ENCODE measurements at places on chromosomes 1 and 21. TPM values are rescaled to one million over a fixed set of nuclear protein-coding genes. Genes with fewer than 3 reads are reported as not detected.

- no peak for DNase-seq
Measured at GRCh38 chr1:155064111-155064831, 731 bp downstream of the EFNA4 start.

- no peak for DNase-seq
Measured at GRCh38 chr1:55541296-55541695, 326.1 kb upstream of the USP24 start.

DNA sequence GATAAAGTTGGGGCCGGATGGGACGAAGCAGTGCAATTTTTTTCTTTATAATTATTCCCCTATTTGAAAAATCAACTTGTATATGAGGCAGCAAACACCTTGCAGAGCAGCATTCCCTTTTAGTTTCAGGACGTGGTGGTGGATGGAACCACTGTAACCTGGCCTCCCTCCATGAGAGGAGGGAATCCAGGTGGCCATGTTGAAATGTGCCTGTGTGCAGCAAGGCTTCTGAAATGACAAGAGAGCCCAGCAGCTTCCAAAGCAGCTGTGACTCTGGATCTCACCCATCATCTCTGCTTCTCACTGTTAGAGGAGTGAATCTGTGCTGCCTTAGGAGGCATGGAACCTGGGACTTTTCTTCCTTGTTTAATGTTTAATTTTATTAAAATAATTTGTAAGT is 42.3 kb downstream of the NFIA start:
- no peak for DNase-seq

- DNase-seq, result no peak
Measured at GRCh38 chr1:233523047-233523446, 90.9 kb upstream of the KCNK1 start.

- no peak for DNase-seq
Measured at GRCh38 chr1:22739648-22740385, 29.2 kb downstream of the EPHB2 start.

DNA sequence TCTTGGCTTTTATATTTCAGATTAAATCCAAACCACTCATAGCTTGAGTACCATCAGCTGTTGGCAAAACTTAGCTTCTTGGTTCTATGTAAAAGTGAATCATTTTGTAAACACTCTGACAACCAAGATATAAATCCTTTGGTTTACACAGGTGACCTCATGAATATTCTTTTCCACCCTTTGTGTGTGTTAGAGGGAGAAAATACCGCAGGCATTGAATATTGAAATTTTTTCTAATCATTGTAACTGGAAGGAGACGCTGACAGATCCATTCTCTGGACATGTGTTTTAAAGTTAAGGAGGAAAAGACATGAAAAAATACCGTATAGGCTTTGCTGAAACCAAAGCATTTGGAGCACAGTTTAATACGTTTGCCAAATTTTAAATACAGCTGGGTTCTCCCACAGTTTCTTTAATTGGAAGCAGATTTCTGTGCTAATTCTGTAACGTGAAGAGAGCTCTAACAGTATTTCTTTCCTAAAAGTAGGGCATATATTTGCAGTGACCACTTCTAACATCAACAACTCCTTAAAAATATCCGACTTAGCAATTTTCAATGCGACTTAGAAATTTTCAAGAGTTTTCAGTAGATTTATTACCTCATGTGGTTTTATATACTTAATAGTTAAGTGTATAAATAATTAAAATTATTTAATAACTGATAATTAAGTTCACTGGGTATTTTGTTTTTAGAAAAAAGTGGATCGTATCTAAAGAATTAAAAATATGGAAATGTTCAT is 388.2 kb downstream of the USP25 start:
- no peak for DNase-seq

GRCh38 chr1:7042322-7043190 is 257.3 kb downstream of the CAMTA1 start:
- no peak for DNase-seq

GRCh38 chr1:76225526-76225925 is 151.0 kb downstream of the ST6GALNAC3 start:
- DNase-seq, result no peak

KRTAP19-4 gene
- total RNA-seq, result not detected

DNA sequence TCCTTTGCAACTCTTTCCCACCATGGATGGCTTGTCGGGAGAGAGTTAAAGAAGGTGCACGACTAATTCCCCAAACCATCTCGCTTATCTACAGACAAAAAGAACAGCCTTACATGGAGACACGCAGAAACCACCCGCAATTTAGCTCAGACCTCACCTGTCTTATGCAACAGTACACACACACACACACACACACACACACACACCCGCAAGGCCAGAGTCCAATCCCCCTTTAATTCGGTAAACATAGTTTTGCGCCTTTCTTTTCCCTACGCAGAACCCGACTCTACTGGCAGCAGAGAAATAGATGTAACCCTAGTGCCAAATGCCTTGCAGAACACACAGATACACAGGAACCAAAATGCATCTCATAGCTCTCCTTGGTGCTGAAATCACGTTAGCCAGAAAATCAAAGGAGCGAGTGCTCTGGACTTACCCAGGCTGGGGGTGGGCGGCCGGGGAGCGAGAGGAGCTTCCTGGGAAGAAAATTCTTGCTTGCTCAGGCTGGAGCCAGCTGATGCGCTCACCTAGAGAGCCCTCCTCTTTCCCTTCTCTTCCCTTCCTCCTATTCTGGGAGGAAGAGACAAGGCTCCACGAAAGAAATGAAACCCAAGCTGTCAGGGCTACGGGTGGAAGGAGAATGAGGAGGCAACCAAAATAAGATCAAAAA is 470 bp downstream of the TNR start:
- no peak for DNase-seq

GRCh38 chr21:45026066-45026745 is 48.2 kb upstream of the ADARB1 start:
- DNase-seq, result no peak

FMO2 gene
- total RNA-seq, result 288 TPM

DNA sequence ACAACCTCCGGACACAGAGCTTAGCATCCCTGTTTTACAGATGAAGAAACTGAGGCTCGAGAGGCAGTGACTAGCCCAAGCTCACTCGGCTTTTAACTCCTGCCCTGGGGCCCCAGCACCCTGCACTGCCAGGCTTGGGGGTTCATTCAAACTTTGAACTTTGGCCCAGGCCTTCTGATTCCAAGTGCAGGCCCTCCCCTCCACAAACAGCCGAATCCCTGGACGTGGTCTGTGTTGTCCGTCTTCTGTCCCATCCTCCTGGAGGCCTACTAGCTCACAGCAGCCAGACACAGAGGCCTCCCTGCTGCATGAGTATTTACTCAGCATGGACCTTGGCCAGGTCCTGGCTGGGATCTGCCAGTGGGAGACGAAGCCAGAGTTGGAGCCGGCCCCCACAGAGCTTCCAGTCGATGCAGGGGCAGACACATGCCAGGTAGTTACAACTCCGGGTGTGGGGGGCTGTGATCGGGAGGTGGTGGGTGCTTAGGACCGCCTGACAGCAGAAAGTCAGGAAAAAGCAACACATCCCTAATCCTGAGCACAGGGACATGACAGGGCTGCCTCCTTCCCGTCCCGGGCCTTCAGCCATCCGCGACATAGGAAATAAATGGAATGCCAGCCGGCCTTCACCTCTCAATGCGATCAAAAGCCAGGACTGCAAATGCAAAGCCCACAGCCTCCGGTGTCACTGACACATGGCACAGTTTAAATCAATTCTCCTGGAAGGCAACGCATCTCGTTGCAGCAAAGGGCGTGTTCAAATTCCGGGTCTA is 7.4 kb downstream of the IFFO2 start:
- peak; percentile 51 for DNase-seq

NPHS2 gene
- not detected for total RNA-seq

GRCh38 chr1:238552271-238552670 is 661.5 kb upstream of the ZP4 start:
- no peak for DNase-seq

- peak; percentile 53 for DNase-seq
Measured at GRCh38 chr1:156706657-156707416, 1.5 kb upstream of the CRABP2 start.

DNA sequence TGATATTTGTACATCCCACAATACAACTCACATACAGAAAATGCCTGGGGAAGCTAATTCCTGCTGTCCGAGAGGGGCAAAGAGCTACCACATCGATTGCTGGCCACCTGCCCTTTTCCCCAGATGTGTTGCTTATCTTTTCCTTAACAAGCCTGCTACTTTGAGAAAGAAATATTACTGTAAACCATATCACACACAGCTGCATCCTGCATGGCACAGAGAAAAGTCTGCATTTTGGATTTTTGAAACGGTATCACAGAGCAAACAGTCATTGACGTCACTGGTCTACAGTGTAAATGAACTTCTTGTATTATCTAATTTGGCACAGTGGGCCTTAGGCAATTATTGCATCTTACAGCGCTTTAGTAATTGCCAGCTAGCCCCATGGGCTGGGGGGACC is 164.7 kb downstream of the CLIC6 start:
- DNase-seq, result no peak

FH gene
- total RNA-seq, result 42.1 TPM

UBL4B gene
- total RNA-seq, result not detected

GRCh38 chr21:33872881-33873515 is 42.6 kb downstream of the ATP5PO start:
- DNase-seq, result no peak

KIRREL1 gene
- 26.9 TPM for total RNA-seq

DNA sequence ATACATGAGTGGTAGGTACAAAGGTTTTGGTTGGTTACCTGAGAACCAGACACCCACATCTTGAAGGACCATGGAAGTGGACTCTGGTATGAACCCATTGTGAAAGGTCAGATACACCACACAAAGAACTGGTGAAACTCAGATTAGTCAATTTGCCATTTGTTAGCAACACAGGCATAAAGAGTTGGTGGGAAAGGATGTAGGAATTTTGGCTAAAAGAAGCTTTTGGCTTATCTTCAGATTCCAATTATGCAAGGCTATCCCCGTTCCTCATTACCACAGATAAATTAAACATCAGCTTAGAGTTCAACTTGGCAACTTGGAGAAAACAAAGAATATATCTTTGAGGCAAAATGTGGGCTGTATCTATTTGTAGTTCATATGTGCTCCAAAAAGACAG is 87.0 kb upstream of the IRF2BP2 start:
- no peak for DNase-seq

RIPPLY3 gene
- total RNA-seq, result 0.44 TPM

DNA sequence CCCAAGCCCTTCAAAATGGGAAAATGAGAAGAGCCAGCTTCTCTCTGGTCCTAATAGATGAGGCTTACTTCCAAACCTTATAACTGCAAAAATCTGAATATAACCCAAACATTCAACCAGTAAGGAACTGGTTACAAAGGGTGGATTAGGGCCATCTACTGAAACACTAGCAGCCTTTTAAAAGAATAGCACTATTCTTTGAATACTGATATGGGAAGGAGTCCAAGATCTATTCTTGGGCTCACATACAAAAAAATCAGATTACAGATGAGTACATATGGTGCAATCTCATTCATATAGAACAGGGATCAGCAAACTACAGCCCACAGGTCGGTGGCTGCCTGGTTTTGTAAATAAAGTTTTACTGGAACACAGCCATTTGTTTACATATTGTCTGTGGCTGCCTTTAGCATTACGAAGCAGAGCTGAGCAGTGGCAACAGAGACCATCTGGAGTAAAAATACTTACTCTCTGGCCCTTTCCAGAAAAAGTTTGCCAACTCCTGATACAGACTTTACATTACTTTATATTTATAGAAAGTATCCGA is 167.7 kb downstream of the ZSCAN20 start:
- no peak for DNase-seq

TCHHL1 gene
- not detected for total RNA-seq

LENEP gene
- not detected for total RNA-seq

Data from lower lobe of right lung (tissue), 2 donors.